NB4 (cell line): ENCODE measurements at places on chromosomes 4 and X.

GRCh38 chr4:95167805-95168204, 381.0 kb downstream of the UNC5C start:
- peak; percentile 24 for DNase-seq

- no peak for DNase-seq
Observed at GRCh38 chr4:168141733-168142132, 49.4 kb downstream of the ANXA10 start.

GRCh38 chrX:53605004-53605403, 81.5 kb downstream of the HUWE1 start:
- DNase-seq: no peak

DNA sequence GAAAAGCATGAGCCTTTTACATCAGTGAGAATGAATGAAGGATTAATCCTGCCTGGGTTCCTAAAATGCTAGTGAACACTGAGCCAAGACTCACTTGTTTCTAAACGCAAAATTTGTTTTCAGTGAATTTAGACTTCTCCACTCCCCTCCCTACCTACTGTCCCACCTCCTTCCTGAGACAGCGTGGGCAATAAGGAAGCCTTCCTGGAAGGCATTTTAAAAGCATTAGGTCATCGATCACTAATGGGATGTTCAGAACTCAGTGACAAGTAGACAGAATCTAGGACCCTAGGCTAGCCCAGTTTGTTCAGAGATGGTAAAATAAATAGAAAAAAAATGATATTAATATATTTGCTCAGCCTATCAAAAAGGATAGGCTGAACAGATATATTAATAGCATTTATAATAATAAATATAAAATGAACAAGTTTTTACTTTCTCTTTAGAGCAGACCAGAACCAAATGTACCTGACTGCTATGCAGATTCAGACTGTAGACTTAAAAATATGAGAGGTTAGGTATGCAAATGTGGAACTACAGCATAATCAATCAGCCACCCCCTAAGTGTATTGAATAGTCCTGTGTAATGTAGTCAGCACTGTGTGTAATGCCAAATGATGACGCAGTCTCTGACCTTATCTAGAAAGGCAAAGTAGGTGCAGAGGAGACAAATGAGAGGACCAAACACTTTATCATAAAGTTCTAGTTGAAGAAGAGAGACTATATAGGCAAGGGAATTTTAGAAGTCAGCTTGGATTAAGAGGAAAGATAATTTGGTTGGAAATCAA, 331.1 kb downstream of the GPAT3 start:
- DNase-seq: no peak

- DNase-seq: peak; percentile 51
Observed at GRCh38 chrX:63349307-63349706, 1.8 kb downstream of the SPIN4 start.

GRCh38 chr4:190017357-190018200, 9.5 kb downstream of the FRG2 start:
- DNase-seq: no peak

DNA sequence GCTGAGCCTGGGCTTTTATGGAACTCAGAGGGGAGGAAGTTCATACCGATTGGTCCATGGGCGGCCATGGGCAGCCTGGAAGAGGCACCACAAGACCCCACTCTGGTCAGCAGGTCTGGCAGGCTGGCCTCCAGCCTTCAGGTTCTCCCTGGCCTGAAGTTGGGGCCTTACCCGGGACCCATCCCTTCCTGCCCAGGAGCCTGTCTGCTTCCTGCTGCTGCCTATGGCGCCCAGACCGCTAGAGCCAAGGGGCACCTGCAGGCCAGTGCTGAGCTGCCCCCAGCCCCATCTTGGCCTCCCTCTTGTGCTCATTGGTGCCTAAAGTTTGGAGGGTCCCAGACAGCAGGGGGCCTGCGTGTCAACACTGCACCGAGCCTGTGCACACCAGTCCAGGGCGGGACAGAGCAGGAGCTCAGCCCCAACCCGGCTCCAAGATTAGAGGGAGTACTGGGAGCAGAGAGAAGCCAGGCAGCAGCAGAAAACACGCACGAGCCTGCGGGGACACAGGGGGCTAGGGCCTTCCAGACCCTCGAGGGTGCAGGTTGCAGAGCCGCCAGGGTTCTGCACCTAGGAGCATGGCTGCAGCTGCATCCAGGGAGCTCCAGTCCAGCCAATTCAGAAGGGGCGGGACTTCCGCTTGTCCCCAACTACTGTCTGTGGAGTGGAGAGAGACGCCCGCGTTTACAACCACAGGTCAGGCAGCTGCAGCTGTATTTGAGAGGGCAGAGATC, 30.7 kb upstream of the ZNF280C start:
- DNase-seq: no peak

DNA sequence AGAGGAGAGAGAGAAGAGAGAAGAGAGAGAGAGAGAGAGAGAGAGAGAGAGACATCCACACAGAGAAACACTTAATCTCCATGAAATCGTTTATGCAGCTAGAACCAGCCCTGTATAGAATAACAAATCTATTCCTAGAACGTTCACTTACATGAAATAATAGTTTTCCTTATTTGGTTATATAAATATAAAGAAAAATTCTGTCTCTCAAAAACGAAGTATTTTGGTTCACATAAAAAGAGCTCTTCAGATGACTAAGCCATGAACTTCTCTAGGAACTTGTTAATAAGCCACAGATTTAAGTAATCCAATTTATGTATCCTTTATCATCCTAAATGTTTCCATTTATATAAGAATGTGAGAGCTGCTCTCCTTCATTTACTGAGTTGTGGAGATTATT, 1315.1 kb upstream of the PCDH7 start:
- no peak for DNase-seq

- no peak for DNase-seq
Observed at GRCh38 chr4:85703096-85703495, 228.1 kb downstream of the ARHGAP24 start.

GRCh38 chrX:107601326-107601725, 27.0 kb upstream of the PRPS1 start:
- DNase-seq: no peak
